Effector memory CD4-positive, alpha-beta T cell (primary cell): ENCODE measurements at places on chromosomes 5 and 9.
A peak's percentile ranks its signal among the peaks of the same experiment; 100 is the strongest.

DNA sequence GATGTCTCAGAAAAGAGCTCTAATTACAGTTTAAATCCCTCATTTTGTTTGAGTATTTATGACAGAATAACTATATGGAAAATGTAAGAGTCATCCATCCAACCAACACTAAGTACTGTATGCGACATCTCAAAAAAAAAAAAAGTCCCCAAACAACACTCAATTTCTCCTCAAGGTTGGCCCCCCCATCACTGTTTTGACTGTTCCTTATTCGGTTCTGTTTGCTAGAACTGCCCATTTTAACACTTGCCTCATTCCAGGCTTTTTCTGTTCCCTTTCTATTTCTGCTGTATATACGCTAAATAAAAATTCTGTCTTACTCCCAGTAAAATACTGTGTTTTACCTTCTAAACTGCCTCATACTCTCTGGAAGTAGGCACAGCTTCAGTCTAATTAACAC is 25.2 kb downstream of the GLDC start:
- no peak for DNase-seq

GRCh38 chr5:38143384-38143783 is 115.0 kb upstream of the EGFLAM start:
- DNase-seq: no peak

- DNase-seq: no peak
These were observed 994.0 kb upstream of the SEMA6A start for GRCh38 chr5:117568622-117569021.

- no peak for DNase-seq
These were observed 246.9 kb downstream of the NR3C1 start for GRCh38 chr5:143156572-143156971.

DNA sequence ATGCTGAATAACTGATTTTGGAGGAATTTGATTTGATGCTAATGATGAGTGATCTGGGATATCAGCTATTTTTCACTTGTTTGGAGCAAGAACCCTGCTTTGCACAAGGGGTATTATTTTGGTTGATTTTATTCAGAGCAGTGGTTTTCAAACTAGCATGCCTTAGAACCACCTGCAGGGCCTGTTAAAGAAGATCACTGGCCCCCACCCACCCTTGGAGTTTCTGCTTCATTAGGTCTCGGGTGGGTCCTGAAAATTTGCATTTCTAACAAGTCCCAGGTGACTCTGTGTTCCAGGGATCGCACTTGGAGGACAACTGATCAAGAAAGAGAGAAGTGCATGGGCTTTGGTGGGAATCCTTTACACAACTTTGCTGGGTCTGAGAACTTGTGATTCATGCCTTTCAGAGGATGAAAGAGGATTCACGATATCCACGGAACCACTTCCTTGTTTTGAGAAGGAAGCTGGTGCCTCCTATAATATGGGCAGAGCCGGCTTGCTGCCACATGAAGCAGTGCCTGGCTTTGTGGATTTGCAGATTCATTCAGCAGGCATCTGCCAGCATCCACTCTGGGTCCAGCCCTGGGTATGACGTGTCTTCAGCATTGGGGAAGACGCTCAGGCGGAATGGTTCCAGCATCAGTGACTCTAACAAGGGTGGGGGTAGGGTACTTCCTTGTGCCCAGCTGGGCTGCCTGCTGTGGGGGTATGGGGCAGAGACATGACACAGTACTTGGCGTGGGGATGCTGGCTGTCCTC is 106.6 kb upstream of the PITX1 start:
- DNase-seq: no peak

DNA sequence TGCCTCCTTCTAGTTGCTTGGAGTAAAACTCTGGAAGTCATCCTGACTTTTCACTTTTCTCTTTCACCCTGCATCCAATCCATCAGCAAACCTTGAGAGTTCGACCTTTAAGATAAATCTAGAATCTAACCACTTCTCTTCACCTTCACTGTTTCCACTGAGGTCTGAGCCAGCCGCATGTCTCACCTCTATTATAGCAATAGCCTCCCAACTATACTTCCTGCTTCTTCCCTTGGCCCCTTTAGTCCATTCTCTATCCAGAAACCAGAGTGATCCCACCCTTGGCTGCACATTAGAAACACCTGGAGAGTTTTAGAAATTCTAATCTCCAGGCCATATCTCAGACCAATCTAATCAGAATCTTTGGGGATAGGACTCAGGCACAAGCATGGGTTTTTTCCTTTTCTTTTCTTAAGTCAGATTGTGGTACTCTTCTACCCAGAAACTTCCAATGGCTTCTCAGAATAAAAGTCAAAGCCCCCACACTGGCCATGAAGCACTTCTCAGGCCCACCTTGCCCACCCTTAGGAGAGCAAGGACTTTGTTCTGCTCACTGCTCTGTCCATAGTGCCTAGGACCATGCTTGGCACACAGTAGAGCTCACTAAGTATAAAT is 33.1 kb downstream of the MFAP3 start:
- DNase-seq: no peak

DNA sequence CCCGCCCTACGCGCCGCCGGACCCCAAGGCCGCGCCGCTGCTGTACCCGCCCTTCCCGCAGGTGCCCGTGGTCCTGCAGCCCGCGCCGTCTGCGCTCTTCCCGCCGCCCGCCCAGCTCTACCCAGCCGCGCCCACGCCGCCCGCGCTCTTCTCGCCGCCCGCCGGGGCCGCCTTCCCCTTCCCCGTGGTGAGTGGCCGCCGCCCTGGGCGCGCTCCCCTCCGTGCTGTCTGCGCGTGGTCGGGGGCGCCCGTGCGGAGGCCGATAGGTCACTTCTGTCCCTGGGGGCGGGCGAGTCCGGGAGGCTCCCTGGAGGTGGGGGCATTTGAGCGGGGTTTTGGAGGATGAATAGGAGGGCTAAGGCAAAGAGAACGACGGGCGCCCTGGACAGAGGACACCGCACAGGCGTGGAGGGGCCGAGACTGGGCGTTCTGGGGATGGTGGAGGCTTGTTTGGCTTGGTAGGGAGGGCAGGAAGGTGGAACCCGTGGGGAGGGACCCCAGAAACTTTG is 9.6 kb downstream of the PRRT1B start:
- no peak for DNase-seq

GRCh38 chr9:92706218-92706940 is 36.4 kb upstream of the IPPK start:
- no peak for DNase-seq

GRCh38 chr5:68435611-68436010 is 220.1 kb downstream of the PIK3R1 start:
- no peak for DNase-seq

GRCh38 chr5:150485693-150486401 is 22.1 kb upstream of the NDST1 start:
- peak; percentile 1 for DNase-seq

- DNase-seq: no peak
These were observed 7.4 kb upstream of the DAP start for GRCh38 chr5:10768328-10768899.

DNA sequence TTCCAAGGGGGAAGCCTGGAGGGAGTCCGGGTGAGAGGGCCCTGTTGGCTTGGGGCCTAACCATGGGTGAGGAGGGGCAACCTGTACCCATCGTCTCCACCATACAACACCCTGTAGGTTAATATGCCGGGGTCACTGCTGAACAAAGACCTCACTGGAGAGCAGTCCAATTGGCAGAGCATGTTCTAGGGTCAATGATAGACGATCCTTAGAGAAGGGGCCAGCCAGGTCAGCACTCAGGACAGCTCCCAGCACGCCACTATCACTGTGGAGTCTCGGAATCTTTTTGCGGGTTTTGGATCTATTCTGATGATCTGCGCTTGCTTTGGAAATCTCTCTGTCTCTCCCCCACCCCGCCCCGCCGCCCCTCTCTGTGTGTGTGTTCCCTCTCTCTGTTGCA is 218.4 kb upstream of the MVB12B start:
- DNase-seq: no peak

- DNase-seq: no peak
These were observed 17.8 kb upstream of the PTBP3 start for GRCh38 chr9:112351184-112351583.

GRCh38 chr9:92716557-92716956 is 46.6 kb upstream of the IPPK start:
- peak; percentile 62 for DNase-seq

- DNase-seq: no peak
These were observed 274.0 kb upstream of the DAPK1 start for GRCh38 chr9:87223392-87224246.

- DNase-seq: no peak
These were observed 11.4 kb downstream of the YTHDC2 start for GRCh38 chr5:113524927-113525326.
